Stimulated activated naive CD8-positive, alpha-beta T cell treated with anti-CD3 and anti-CD28 coated beads, Interleukin-15, Interleukin-2, amounts not matched to agents 100 U/mL and 50 U/mL, for 24 hours (primary cell): ENCODE measurements at places on chromosomes 1 and 21.
A peak's percentile ranks its signal among the peaks of the same experiment; 100 is the strongest.

GRCh38 chr1:110606657-110607535 is 738 bp upstream of the KCNA2 start:
- peak; percentile 25 for DNase-seq

DNA sequence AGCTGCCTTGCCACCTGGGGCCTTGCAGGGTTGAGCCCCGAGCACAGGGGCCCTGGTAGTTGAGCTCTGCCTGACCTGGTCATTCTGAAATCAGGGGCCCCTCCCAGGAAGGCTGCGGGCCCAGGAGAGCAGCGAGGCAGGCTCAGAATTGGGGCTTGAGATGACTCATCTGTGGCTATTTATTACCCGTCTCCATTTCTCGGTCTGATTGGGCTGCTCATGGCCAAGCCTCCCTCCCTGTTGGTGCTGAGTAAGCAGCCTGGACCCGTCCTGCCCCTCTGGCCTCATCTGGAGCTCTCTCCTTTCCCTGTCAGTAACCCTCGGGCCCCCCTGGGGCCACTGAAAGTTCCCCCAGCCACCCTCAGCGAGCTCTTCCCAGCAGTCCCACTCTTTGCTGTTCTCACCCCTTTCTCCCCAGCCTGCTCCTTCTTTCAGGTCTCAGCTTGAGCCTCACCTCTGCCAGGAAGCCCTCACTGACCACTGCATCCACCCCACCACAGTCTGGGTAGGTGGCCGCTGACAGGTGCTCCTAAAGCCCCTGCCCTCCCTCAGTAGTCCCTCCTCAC is 11.0 kb upstream of the TNFRSF8 start:
- DNase-seq = peak; percentile 53

GRCh38 chr1:182587666-182588499 is 1.2 kb downstream of the RNASEL start:
- DNase-seq = no peak

DNA sequence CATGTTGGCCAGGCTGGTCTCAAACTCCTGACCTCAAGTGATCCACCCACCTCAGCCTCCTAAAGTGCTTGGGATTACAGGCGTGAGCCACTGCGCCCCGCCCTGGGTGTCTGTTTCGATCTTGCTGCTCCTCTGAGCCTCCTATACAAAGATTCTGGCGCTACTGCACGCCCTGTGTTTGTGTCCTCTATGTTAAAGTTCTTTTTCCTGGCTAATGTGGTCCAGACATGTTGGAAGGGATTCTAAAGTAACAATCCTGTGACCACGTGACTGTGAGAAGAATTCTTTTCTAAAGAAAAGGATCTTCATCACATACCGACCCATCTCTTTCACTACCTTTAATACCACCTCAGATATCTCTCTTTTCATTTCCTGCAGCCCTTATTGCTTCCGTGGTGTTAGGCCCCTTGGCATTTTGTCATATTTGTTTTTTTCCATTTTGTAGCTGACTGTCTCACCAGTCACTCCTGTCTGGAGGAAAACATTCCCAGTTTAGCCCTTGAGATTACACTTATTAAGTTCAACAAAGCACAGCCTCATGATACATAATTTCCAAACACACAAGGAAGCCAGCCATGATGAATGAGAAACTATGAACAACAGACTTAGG is 27.2 kb upstream of the ENO1 start:
- no peak for DNase-seq

GRCh38 chr1:81889166-81889565 is 88.4 kb downstream of the ADGRL2 start:
- DNase-seq = no peak

DNA sequence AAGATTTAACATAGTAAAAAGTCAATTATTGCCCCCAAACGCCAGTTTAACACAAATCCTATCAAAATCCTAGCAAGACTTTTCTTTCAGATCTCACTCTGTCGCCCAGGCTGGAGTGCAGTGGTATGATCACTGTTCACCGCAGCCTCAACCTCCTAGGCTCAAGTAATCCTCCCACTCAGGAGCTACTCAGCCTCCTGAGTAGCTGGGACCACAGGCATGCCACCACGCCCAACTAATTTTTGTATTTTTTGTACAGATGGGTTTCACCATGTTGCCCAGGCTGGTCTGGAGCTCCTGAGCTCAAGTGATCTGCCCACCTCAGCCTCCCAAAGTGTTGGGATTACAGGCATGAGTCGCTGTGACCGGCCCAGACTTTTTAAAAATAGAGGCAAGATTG is 4.8 kb downstream of the SNIP1 start:
- no peak for DNase-seq

DNA sequence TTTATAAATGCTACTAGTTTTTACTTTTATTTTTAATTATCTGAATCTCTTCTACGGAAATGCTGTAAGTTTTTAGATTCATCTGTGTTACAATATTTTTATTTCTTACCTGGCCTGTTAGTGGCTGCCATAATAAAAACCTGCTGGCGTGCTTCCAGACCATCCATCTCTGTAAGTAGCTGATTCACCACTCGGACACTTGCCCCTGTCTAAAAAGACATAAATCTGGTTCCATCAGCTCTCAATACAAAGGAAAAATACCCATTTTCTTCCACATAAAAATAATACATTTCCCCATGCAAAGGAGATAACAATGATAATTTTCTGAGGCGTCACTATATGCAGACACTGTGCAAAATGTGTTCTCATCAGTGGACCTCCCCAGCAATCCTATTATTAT is 62.0 kb downstream of the NVL start:
- no peak for DNase-seq

DNA sequence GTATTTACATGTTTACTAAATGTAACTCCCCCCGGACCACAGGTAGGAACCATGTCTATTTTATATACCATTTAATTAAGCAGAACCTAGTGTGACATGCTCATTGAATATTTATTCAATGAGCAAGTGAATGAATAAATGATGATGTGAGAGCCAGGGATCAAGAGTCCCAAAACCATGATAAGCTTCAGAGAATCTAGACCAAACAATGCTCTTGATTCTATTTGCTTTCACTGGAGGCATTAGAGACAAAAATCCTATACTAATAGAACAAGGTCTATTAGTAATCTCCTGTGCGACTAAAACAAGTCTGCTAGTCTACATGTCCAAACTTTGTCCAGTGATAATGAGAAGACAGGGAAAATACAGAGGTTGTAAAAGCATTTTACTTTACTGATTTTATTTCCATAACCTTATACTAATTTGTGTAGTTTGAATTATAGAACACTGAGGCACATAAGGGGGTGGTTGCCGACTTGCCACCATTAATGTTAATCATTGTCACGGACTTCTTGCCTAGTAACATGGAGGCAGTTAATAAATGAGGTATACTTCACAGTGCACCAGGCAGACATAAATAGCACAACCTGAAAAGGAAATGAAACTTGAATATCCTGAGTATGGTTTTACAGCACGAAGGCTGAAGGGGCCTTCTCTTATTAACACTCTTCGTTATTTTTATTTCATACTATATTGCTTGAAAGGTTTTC is 69.8 kb downstream of the TBX15 start:
- DNase-seq = no peak

- peak; percentile 88 for DNase-seq
These were observed at the start of gene GFI1 for GRCh38 chr1:92486251-92487077. GFI1 (minus strand) TSS chr1:92486925; CDS start chr1:92483487, 3,438 bp downstream.

GRCh38 chr1:72636631-72637030 is 354.3 kb upstream of the NEGR1 start:
- no peak for DNase-seq

DNA sequence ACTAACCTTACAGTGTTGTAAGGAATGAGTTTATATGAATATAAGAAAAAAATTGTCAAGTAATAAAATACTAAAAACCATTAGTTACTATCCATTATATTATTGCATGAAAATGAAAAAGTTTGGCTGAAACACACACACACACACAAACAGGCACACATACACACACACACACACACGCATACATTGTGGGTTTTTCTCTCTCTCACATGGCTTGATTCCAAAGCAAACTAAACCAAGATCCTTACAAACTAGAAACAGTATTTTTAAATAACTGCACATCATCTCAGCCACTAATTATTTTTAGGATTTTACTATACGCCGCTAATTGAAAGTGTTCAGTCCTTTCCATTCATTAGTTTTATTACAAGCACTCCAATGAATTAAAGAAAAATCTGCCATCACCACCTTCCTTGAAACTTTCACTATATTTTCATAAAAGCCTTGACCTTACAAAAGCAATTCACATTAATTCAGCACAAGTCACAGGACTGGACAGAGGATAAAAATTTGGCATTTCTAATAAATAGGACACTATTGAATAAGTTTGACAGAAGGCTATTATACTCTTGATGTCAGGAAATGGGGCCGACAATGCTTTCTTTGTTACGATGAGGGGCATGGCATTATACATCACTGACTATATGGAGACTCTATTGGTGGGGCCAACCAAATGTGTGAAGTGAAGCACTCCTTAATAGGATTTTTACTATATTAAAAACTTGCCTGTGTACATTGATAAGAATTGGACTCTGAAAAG is 187.0 kb upstream of the ESRRG start:
- DNase-seq = no peak

DNA sequence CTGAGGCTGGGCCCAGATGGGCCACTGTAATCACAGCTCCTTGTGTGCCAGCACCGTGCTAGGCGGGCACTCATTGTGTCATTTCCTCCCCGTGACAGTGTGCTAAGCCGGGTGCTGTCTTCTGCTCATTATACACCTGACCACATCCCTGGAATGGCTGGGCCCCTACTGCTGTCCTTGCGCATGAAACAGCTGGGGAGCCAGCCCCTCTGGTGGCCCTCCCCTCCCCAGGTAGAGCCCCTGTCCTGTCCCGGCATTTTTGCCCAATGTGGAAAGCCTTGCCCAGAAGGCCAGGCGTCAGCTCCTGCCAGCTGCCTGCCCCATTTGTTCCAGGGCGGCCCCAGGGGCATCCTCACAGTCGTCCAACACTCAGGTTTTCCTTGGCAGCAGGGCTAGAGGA is 107.4 kb upstream of the CASZ1 start:
- peak; percentile 30 for DNase-seq

GRCh38 chr1:29500041-29500440 is 263.7 kb downstream of the PTPRU start:
- DNase-seq = no peak

- no peak for DNase-seq
These were observed 339 bp upstream of the RNPC3 start for GRCh38 chr1:103525114-103525606.

DNA sequence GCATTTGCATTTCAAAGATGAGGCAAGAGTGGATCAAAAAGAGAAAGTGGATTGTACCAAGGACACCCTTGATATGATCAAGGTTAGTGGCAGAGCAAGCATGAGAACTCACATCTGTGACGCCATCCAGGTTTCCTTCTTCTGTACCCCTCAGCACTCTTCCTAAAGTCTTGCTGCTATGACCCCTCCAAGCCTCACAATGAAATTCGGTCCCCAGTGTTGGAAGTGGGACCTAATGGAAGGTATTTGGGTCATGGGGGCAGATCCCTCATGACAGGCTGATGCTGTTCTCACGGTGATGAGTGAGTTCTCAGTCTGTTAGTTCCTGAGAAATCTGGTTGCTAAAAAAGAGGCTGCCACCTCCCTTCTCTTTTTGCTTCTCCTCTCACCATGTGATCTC is 86.4 kb downstream of the PGM1 start:
- no peak for DNase-seq

DNA sequence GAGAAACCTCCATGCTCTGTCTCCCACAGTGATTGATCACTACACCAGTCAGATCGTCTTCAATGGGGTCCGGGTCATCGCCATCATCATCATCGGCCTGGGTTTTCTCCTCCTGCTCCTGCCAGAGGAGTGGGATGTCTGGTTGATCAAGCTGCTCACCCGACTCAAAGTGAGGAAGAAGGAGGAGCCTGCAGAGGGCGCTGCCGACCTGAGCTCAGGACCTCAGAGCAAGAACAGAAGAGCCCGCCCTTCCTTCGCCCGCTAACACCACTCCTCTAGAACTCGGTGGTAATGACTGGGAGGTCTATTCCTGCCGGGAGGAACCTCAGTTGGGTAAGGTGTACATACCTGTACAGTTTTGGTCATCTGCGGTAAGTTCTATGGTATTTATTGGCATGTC is 50.3 kb upstream of the COA6 start:
- DNase-seq = peak; percentile 61

DNA sequence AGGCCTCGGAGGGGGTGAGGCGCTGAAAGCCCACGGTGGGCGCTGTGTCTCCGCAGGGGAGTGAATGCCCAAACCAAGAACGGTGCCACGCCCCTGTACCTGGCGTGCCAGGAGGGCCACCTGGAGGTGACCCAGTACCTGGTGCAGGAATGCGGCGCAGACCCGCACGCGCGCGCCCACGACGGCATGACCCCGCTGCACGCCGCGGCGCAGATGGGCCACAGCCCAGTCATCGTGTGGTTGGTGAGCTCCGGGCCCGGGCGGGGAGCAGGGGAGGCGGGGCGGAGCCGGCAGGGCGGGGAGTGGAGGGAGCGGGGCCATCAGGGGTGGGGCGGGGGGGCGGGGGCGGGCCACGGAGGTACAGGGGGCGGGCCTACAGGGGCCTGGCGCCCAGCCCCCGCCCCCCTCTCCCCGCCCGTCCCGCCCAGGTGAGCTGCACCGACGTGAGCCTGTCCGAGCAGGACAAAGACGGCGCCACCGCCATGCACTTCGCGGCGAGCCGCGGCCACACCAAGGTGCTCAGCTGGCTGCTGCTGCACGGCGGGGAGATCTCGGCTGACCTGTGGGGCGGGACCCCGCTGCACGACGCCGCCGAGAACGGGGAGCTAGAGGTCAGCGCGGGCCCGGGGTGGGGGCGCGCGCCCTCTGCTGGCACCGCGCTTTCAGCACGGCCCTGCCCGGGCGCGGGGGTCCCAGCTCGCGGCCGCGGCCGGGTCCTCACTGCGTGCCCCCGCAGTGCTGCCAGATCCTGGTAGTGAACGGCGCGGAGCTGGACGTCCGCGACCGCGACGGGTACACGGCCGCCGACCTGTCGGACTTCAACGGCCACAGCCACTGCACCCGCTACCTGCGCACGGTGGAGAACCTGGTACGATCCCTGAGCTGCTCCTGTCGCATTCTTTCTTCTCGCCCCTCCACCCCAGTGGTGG is 15.9 kb downstream of the ESPN start:
- DNase-seq = peak; percentile 79

DNA sequence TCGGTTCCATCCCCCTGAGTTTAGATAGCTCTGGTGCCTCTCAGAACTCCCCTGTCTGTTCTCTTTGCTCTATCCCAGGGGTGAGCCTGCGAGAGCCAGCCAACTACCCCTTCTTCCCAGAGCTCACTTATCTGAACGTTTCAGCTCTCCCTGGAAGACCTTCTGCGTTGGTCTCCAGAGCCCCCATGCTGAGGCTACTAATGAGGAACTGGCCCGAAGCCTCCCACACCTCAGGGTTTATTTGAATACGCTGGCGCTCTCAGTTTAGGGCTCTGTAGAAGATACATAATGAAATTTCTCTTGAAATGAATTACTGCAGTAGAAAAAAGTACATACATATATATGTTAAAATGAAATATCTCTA is 43.5 kb downstream of the TCEANC2 start:
- no peak for DNase-seq

- peak; percentile 23 for DNase-seq
These were observed 902 bp downstream of the AP4B1 start for GRCh38 chr1:113903501-113904292.

GRCh38 chr1:154608397-154609270 is 648 bp upstream of the ADAR start:
- peak; percentile 48 for DNase-seq

GRCh38 chr21:15122241-15122640 is 57.4 kb upstream of the NRIP1 start:
- DNase-seq = no peak
